Activated CD4-positive, CD25-positive, alpha-beta regulatory T cell (primary cell): ENCODE measurements at places on chromosomes 4 and X.

DNA sequence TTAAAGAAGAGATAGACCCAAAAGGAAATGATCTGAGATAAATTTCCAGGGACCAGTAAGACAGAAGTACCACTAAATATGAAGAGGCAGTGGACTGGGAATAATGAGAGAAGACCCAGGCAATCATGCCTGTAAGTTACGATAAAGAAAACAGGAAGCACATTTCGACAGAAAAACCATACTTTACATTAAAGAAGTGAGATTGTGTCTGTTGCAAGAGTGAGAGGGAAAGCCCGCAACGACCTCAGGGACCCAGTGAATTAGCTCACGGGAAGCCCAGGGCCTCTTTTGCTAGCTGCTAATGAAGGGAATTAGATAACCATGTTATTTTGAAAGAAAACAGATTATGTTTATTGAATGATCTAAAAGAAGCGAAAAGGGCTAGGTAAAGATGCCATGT lies 28.9 kb upstream of the ACSL1 start:
- no peak for DNase-seq

GRCh38 chr4:54548831-54549460 lies 108.8 kb upstream of the KIT start:
- no peak for DNase-seq

DNA sequence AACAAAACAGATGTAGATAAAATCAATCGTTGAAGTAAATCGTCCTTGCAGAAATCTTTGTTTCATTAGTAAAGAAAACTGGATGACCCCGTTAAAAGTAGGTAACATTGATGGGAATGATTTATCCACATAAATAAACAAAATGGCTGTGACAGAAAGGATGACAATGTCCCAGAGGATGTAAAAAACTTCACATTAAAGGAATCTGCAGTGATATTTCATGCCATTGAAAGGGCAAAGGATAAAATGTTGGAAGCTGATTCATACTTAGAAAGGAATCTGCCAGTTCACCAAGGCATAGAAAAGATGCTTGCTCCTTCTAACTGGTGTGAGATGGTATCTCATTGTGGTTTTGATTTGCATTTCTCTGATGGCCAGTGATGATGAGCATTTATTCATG lies 24.2 kb upstream of the EPGN start:
- no peak for DNase-seq

DNA sequence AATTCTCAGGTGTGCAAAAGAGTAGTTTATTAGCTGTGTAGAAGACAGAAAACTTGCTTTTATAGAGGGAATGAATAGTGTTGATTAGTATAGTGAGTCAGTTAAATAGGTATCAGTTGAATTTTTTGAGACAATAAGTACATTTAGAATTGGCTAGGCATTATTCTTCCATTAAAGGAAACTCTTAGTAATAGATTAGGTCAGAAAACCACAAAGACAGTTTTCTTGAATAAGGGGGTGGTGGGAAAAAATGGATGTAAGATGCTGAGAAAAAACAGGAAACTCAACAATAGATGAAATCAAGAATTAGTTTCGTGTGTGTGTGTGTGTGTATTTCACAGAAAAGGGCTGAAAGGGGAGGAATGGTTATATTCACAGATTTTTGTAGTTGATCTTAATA lies 16.8 kb downstream of the CD38 start:
- DNase-seq = no peak

DNA sequence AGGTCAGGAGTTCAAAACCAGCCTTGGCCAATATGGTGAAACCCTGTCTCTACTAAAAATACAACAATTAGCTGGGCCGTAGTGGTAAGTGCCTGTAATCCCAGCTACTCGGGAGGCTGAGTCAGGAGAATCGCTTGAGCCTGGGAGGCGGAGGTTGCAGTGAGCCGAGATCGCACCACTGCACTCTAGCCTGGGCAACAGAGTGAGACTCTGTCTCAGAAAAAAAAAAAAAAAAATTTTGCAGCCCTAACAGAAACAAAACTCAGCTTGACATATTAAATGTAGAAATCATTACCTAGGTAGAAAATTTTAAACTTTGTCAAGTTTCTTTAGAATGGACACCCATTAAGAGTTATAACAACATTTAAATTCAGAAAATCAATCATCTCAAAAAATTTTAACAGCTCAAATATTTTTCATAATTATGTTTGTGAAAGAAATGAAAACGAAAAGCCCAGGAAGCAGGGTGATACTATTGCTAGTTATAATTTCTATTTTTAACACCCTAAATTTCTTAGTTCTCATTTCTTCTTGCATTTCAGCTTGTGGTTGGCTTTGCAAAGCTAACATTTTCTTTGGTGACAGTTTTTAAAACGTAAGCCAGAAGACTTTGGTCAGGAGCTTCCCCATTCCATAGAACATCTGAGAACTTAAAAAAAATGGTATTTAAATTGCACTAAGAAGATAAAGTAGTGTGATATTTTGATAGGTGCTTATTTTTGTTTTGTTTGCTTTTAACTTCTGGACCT lies 33.3 kb upstream of the RBBP7 start:
- DNase-seq = no peak

GRCh38 chrX:68183612-68184214 lies 249.6 kb downstream of the OPHN1 start:
- no peak for DNase-seq

GRCh38 chr4:147037069-147037468 lies 91.4 kb upstream of the TTC29 start:
- DNase-seq = no peak

- no peak for DNase-seq
Measured at GRCh38 chr4:102427371-102427998, 73.7 kb upstream of the NFKB1 start.

DNA sequence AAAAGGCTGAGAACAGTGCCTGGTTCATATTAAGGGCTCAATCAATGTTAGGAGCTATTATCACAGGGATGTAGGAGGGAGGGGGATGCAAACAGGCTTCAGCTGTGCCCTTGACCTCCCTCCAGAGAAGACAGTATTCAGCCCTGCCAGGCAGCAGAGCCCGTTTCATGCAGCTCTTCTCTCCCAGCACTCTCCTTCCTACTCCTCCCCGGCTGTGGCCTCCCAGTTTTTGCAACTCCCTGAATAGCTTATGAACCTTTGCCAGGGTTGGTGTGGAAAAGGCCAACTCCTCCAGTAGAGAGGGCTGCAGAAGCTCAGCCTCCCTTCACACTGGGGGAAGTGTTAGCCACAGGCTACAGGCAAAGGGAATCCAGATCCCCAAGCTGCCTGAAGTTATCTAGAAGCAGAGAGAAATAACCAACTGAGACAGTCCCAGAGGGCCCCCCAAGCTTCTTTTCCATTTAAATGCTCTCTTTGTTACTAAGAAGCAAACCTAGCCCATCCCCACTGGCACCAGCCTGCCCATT lies 31.7 kb upstream of the APLN start:
- DNase-seq = no peak

DNA sequence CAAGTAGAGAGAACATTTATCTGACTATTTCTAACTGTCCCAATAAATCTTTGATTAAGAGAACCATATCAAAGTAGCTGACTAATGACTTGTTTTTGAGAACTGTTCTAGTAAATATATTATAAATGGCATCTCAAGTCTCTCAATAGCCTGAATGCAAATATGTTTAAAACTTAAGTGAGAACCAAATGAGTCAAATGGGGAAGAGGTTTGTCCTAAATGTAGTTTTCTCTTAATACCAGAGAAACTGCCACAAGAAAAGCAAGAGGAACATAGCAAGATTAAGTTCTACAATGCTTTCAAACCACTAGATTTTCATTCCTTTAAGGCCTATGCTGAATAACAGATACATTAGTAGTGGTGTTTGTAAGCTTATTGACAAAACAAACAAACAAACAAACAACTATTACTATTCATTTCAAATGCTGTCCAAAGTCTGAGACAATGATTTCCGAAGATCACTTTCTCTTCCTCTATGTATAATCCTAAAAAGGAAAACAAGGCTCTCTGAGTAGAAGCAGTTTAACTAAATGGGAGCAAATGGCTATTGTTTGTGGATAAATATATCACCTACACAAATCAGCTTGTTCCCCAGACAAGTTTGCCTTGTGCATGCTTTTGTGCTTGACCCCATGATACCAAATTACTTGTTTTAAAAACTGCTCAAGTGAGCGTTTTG lies 408.4 kb upstream of the EMCN start:
- no peak for DNase-seq

- DNase-seq = no peak
Measured at GRCh38 chr4:151173871-151174270, 74.4 kb downstream of the RPS3A start.

- DNase-seq = no peak
Measured at GRCh38 chrX:110228453-110228852, 89.4 kb downstream of the AMMECR1 start.

DNA sequence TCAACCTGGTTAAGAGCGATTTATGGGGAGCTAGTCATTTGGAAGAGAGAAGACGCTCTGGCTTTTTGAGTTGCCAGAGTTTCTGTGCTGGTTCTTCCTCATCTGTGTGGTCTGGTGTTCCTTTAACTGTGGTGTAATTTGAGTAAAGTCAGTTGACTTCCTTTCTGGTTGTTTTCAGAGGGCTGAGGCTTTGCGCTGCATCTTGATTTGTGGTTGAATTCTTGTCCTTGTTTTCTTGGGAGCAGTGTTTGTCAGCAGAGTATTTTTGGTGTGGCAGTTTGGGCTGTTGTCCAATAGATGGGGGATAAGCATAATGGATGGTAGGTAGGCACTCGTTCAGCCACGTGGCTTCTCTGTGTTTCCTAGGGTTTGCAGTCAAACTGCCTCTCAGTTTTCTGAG lies 2143.2 kb upstream of the TENM3 start:
- DNase-seq = no peak

DNA sequence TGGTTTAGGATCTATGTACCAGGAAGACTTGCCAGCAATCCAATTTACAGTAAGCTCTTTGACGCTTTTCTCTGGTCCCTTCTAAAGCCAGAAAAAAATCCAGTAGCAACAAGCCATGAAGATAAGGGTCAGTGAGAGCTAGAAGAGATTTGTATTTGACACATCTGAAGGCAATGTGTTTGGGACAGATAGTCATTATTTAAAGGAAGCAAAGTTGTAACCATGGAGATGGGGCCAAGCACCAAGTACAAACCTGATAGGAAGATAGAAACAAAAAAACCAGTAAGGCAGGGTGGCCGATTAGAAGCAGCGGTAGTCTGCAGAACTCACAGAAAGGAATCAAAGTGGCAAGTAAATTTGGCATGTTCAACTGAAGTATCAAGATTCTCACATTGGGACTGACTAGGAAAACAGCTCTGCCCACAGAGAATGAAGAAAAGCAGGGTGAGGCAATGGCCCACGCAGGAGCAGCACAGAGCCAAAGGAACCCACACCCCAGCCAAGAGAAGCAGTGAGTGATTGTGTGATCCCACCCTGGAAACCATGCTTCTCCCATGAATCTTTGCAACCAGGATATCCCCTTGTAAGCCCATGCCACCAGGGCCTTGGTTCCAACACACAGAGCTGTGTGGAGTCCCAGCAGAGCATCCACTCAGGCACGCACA lies 12.9 kb upstream of the C4orf54 start:
- no peak for DNase-seq

- DNase-seq = no peak
Measured at GRCh38 chr4:73762409-73762808, 22.0 kb downstream of the CXCL8 start.

- DNase-seq = no peak
Measured at GRCh38 chr4:81491943-81492342, 20.2 kb upstream of the RASGEF1B start.

DNA sequence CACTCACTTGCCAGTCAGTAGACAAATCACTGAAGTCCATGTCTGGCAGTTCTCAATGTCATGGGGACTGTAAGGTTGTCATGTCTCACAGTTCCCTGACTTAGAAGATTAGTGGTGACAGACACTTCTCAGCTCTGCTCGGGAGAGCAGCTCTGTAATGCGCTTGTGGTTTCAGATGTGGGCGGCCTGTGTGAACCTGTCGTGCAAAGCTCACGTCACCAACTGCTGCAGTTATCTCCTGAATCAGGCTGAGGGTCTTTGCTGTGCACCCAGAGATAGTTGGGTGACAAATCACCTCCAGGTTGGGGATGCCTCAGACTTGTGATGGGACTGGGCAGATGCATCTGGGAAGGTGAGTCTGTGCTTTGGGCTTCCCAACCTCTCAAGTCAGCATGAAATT lies at the start of gene IL9R:
Gene IL9R, plus strand, starts transcription at position 261 of the 400 bp plus-strand sequence. Its CDS starts 64 bp downstream, at position 325.
- no peak for DNase-seq

DNA sequence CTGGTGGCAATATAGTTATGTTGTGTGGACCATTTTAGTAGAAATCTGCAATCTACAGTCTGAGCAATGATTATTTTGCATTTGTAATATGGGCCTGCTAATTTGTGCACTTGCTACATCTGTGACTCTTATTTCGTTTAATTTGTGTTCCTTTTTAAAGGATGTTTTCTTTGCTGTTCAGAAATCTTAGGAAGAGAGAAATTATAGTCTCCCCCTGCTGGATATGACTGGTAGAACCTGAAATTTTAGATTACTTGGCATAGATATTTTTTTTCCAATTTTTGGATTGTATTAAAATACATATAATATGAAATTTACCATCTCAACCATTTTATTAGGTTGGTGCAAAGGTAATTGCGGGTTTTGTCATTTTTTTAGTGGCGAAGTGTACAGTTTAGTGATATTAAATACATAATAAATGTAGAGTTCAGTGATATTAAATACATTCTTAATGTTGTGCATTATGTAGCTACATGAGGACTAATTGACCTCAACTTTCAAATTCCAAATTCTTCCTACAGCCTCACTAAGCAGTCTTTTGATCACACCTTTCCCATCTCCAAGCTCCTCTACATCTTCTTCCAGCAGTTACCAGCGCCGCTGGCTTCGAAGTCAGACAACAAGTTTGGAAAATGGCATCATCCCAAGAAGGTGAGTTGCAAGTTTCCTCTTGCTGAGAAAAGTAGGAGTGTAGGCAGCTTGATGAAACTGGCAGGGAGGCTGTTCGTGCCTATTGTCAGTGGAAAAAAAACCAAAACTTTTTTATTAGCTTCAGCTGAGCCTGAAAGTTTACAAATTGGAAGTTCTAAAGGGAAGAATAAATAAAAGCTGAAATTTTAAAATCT lies 82.2 kb downstream of the FNIP2 start:
- no peak for DNase-seq

- DNase-seq = no peak
Measured at GRCh38 chr4:184713887-184714286, 20.0 kb downstream of the CENPU start.

DNA sequence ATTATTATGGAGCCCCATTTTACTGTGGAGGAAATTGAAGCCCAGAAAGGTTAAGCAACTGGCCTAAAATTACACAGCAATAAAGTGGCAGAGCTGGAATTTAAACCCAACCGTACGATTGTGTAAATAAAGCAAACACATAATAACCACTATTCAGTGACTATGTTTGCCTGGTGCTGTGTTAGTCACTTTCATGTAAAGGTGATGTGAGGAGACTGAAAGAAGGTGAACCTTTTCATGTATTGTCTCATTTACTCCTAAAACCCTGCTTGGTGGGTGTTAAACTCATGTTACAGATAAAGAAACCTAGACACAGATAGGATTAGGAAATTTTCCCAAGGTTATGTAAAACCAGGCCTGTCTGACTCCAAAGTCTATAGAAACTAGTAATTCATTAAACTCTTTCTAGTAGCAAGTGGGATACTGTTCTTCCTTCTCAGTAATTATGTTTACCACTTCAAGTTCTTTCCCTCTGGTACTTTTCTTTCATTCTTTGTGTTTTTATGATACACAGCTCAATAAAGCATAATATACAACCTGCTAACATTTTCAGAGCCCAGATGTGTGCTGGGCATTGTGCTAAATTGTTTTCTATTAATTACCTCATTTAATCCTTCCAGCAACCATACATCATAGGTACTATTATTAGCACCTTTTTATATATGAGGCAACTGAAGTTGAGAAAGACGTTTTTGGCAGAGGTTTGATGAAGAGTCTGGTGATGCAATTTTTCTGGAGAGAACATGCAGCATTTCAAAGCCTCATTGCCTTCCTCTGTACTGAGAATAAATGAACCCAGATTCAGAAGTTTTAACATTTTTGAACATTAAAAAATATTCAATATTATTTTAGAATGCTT lies 202.7 kb downstream of the SPRY1 start:
- no peak for DNase-seq
